ENCODE measurements at places on chromosomes 2 and 18.
A peak's percentile ranks its signal among the peaks of the same experiment; 100 is the strongest.

DNA sequence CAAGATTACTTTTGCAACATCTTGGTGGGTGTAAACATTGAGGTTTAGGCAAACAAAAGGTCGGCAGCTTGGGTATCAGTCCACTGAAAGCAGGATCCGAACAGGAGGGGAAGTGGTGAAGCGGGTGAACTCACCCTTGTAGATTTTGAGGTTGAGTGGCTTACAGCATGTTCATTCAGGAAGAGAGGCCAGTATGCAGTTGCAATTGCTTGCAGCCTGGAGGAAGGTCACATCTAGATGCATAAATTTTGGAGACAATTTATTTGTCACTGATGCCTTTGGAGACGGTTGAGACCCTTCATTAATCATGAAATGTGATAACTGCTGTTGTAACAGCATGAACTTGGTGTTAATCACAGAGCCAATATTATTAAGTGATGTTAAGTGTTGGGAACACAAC lies 131.1 kb downstream of the LTBP1 start:
- DNase-seq: no peak

DNA sequence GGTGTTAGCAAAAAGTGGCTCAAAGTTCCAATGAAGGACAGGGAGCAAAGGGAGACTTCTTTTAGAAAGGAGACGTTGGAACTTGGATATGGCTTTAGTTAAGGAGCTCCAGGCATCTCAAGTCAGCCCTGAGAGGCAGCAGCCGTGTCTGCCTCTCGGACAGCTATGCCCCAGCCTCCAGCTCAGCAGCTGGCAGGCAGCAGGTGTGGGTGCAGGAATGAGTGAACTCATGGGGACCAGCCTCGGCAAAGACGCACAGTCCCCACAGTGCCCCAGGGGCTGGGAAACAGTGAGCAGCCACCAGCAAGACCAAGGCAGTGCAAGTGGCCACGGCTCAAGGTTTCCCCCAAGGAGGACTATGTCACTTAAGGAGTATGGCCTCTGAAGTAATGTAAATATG lies 1.6 kb upstream of the LRRFIP1 start:
- no peak for DNase-seq

DNA sequence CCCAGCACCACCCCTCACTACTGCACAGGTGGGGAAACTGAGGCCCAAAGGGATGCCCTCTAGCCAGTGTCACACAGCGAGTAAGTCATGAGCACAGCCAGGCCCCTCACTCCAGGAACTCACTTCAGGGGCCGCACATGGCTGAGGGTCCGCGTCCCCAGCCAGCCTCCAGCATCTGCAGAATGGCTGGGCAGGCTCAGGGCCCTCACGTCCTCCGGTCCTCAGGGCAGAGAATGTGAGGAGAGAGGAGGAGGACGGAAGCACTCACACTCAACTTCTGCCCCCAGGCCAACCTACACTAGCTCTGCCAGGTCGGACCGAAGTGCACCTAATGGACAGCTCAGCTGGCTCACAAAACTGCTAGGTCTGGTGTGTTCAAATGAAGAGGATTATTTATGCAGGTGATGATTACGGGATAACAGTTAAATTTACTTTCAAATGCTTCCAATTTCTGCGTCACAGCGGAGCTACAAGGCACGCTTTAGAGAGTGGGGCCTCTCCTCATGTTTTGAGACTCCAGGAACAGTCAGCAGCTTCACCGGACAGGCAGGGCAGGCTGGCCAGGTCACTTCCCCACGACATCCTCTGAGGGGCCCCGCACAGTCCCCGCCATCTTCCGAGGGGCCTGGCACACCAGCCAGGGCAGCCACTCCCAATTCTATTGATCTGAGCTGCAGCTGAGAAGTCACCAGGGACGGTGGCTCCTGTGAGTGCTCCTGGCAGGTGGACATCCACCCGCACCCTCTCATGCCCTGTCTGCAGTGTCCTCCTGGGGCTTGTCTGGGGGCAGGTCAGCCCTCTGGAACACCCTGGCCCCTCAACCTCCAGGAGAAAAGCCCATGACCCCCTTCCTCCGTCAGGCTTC lies 26.5 kb downstream of the KIF1A start:
- DNase-seq: no peak

GRCh38 chr2:238281826-238282480 lies 6.5 kb downstream of the PER2 start:
- no peak for DNase-seq

DNA sequence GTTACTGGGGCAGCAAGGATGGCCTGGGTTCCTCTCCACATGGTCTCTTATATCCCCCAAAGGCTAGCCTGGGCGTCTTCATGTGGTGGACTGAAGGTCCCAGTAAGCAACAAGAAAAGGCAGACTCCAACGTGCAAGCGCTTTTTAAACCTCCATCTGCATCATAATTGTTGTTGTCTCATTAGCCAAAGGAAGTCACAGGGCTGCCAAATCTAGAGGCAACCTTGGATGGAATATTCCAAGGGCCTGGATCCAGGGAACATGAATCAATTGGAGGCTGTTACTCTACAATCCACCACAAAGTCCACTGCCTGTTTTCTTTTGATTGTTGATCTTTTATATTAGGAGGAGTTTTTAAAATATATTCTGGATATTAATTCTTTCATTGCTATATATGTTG lies 118.8 kb downstream of the SH3RF3 start:
- no peak for DNase-seq

DNA sequence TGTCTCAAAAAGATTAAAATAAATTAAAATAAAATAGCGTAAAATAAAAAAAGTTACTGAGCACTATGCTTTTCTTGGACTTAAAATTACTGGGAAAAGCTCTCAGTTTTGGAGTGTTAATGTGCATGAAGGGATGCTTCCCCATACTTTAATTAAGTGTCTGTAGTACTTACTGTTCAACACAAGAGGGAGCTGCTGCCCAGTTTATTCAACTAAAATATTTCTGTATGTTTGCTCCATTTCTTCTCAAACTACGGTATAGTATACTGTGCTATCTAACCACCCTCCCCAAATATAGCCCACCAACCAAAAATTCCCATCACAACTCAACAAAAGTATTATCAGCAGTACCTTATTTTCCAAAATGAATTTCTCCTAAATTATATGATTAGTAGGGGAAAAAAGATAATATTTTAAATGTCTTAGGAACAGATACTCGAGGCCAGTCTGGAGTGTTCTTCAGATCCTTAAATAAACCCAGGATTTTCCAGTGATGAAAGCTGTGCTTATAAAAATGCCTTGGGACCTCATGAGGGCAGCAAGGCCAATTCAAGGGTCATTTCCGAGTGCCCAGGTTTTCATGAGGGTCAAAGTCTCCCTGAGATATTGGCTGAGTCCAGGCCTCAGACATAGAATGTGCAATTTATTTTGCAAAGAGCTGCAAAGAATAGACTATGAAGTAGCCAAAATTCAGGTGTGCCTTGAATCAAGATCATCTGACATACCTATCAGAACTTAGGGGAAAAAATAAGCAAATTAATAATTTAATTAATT lies 64.1 kb downstream of the CHRNA1 start:
- DNase-seq: no peak

DNA sequence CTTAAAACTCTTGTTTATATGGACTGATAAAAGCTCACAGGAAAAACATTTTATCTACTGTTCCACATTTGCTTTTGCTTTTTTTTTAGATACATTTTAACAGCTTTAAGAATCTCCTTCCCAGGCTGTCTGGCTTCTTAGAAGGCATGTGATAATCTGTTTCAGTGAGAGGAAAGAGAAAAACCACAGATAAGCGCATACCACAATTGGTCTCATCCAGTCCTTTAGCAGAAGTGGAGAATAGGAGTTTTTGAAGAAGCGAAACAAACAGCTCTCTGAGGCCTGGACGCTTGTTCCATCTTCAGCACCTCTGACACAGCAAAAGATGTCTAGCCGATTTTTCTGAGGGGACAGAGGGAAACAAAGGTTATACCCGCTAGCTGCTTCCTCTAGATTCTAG lies 37.6 kb downstream of the RMC1 start:
- DNase-seq: peak; percentile 41

DNA sequence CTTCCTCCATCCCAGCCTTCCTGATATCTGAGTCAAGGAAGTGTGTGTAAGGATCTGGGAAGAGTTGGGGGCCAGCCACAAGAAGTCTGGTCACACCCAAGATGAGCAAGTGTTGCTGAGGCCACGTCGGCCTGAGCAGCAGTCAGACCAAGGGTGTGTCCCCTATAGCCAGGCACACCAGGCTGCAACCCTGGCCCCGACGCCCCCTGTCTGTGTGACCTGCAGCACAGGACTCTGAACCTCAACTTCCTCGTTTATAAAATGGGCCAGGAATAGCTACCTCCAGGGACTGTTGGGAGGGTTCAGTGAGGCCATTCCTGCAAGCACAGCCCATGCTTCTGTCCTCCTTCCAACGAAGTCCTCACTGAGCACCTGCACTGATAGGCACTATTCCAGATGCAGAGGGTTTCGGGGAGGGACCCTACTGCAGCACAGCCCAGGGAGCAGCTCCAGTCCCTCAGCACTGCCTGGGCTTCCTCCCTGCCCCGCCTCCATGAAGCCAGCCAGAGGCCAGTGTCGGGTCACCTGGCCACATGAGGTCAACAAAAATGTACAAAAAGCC lies 13.3 kb downstream of the LIMS2 start:
- DNase-seq: no peak

GRCh38 chr2:39118786-39119499 lies 1.9 kb downstream of the SOS1 start:
- DNase-seq: no peak

DNA sequence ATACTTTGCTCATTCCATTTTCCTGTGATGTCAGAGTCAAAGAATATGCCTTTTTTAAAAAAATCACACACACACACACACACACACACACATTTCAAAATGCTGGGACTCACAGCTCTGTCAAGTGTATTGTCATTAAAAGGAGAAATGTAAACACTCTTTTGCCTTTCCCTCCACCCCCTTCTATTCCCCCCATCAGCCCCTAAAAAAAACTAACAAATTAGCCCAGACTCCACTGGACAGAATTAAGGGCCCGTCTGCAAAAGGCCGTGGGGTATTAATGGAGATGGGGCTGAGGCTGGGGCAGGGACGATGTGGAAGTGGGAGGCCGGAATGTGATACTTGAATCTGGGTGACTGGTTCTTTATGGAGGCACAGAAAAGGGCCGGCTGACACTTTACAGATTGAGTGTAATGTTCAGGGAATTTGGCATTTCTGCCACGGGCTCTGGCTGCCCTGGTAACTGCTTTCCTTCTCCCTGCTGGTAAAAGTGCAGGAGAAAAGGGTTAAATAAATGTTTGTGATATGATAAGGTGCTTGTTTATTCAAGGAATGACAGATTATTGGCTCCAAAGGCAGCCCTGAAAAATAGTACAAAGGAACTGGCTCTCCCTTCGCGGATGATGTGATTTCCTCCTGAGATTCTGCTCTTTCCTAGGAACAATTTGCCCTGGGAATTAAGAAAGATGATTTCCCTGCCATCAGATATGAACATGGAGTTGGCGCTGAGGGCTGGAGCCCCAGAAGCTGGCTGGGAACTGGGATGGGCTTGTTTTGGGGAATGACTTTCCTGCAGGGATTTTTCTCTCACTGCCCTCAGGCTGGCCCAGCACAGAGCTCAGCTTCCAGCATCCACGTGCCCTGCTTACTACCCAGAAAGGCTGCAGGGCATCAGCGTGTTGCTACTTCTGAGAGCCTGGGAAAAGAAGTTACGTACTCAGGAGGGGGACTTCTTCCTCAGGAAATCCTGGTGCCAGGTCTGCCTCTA lies 52.8 kb upstream of the CTAGE1 start:
- DNase-seq: no peak

DNA sequence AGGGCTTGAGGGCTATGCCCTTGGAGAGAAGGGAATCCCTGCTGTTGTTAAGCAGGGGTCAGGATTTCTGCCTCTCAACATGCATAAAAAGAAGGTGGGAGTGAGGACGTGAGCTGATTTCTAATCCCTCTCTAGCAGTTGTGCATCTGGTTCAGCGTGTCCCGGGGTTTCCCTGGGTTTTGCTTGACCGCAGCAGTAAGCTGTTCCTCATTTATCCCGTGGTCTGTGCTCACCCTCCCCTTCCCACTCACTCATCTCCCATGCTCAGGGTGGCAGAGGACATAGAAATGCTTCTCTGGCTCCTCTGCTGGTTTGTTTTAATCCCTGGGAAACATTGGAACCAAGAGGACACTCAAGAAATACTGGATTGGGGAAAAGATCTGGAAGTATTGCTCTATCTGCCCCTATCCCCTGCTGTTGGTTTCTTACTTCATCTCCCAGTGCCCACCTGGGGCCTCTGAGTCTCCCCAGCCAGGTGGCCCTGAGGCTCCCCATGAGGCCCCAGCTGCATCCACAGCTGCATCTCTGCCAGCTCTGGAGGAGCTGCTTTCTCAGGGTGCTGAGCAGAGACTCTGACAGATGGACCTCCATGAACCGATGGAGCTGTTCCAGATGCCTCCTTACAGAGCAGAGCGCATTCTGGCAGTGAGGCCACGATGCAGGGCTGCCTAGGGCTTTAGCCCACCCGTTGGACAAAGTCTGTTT lies 36.1 kb downstream of the TET3 start:
- peak; percentile 23 for DNase-seq

GRCh38 chr2:186992597-186992996 lies 143.6 kb upstream of the ZSWIM2 start:
- no peak for DNase-seq

- peak; percentile 16 for DNase-seq
Observed at GRCh38 chr2:182717416-182717815, 1.4 kb downstream of the DNAJC10 start.

- DNase-seq: no peak
Observed at GRCh38 chr2:189569295-189569910, 11.2 kb downstream of the SLC40A1 start.

GRCh38 chr2:28565720-28566295 lies 69.9 kb downstream of the PLB1 start:
- DNase-seq: no peak

DNA sequence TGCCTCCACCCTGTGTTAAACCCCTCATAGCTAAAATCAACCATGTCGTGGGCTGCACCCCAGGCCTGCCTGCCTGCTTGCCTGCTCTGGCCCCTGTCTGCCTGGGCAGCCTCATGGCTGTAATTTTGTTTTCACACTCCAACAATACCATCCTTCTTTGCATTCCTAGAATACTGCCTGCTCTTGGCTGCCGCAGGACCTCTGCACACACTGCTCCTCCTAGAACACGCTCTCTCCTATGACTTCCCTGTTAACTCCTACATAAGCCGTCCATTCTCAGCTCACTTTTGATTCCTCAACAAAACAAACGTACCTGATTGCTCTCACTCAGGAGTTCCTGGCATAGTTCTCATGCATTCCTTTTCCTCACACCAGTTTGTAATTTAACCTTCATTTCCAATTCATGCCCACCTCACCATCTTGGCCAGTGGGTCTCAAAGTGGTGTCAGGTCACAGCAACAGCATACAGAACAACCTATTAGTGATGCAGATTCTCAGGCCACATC lies 2.5 kb downstream of the UXS1 start:
- no peak for DNase-seq

- DNase-seq: peak; percentile 87
Observed at GRCh38 chr2:43131051-43131889, 95.1 kb downstream of the ZFP36L2 start.

DNA sequence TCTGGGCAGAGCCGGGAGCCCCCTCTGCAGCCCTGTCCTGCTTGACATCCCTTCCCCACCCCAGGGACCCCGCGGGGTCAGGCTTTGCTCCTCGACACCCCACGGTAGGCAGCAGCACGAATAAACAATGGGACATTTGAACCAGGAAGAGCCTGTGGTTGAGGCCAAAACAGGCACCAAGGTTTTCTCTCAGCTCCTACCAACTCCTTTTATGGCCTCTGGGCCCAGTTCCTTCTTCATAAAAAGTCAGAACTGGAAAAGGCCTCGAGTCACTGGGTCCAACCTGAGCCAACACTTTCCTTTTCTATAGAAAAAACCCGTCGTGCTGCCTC lies 20.6 kb downstream of the TEX44 start:
- DNase-seq: no peak

GRCh38 chr2:28716265-28716865 lies 35.3 kb upstream of the PPP1CB start:
- DNase-seq: peak; percentile 66
